ENCODE measurements at places on chromosomes 2 and 18. TPM values are rescaled to one million over a fixed set of nuclear protein-coding genes. Genes with fewer than 3 reads are reported as not detected.

- no peaks in the 10 kb centered on the region for H3K36me3 ChIP-seq
- H3K27ac ChIP-seq = no peak overlapping the region
- H3K4me3 ChIP-seq = no peak overlapping the region
- no peaks in the 10 kb centered on the region for H3K4me1 ChIP-seq
- H3K27me3 ChIP-seq = no peaks in the 10 kb centered on the region
These were observed 85.6 kb downstream of the PRKCE start for GRCh38 chr2:45736757-45737704.

KIAA2012 gene
- total RNA-seq = not detected

DNA sequence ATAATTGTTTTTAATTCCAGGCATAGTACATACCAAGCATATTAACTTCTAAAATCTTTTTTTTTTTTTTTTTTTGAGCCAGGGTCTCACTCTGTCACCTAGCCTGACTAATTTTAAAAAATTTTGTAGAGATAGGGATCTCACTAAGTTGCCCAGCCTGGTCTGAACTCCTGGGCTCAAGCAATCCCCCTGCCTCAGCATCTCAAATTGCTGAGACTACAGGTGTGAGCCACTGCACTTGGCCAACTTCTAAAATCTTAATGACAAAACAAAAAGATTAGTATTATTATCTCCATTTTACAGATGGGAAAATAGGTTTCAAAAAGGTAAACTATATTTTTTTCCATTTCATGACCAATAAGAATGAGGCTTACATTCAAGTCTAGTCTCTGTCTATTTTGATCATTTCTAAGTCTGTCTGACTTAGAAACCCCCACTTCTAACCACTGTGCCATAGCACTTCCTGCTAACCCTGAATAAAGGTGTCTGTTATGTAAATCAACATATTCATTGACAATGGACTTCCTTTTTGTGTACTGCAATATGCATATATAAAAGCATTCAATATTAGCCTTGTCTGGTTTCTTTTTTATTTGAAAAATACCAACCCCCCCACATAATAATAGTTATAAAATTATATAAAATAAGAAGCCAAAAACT, 28.7 kb upstream of the ZEB2 start:
- no peak overlapping the region for H3K27ac ChIP-seq
- no peaks in the 10 kb centered on the region for H3K27me3 ChIP-seq
- H3K4me3 ChIP-seq = no peak overlapping the region
- no peaks in the 10 kb centered on the region for H3K36me3 ChIP-seq
- no peak for DNase-seq
- H3K4me1 ChIP-seq = peaks cover 16% of the 10 kb centered on the region

KYNU gene
- 143 TPM for total RNA-seq

All from MCF 10A (cell line).